ENCODE measurements at places on chromosomes 6 and 20.

- no peak for DNase-seq
Measured at GRCh38 chr6:101779051-101779844, 385.7 kb downstream of the GRIK2 start.

DNA sequence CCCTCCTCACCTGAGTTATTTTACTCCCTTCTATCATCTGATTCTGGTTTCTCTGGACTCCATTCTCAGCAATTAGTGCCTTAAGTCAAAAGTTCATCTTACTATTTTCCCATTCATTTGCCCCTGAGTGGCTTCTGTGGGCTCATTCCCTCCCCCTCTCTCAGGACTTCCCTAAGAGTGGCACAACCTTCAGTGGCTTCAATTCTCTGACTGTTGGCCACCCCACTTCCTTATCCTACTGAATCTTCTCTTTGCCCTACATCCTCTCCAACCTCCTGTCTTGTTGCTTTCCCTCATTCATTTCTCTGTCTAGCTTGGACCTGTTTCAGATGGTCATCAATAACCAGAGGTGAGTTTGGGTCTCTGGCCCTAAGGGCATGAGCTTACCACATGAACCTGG is 61.1 kb upstream of the GLP1R start:
- no peak for DNase-seq

- DNase-seq = no peak
Measured at GRCh38 chr6:107401573-107401972, 57.8 kb downstream of the PDSS2 start.

DNA sequence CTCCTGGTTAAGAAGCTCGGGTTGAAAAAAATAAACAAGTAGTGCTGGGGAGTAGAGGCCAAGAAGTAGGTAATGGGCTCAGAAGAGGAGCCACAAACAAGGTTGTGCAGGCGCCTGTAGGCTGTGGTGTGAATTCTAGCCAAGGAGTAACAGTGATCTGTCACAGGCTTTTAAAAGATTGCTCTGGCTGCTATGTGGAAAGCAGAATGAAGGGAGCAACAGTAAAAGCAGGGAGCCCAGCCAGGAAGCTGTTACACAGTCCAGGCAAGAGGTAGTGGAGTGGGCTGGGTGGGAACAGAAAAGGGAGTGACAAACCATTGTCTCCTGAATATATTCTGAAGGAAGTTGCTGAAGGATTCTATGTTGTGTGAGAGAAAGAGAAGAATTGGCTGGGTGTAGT is 2.0 kb downstream of the HFE start:
- no peak for DNase-seq

GRCh38 chr6:15518878-15519277 is 143.9 kb downstream of the DTNBP1 start:
- DNase-seq = no peak

GRCh38 chr6:39886871-39887270 is 47.4 kb downstream of the MOCS1 start:
- no peak for DNase-seq

DNA sequence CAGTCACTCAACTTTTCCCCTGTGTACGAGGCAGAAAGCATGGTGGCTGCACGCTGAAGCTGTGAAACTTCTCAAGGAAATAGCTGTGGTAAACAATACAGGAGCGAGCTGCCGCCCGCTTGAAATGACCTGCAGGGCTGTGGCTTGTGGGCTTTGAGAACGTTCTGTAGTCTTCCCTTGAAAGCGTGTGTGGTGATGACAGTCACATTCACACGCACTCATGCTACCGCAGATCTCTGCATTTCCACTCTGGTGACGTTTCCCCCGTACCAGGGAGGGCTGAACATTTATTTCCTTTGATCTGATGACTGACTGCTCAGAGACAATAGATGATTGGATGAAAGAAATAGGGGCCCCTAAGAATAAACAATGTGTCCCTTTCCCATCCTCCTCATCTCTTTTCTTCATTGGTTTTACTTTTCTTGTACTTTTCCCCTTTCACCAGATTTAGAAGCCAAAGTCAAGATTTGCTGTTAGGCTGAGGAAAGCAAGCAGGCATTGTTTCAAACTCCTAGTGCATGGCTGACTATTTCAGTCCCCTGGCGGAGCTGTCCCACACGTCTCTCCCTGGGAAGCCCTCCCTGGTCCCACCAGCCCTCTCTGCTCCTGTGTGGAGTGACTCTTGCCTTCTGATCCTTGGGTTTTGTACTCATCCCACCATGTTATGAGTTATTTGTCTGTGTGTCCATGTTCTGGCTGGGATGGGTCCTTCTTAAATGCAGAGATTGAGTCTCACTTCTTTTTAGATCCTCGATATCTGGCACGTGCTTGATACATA is 3.9 kb downstream of the SYTL3 start:
- DNase-seq = peak; percentile 93

GRCh38 chr6:32415521-32416019 is 8.6 kb upstream of the BTNL2 start:
- peak; percentile 79 for DNase-seq

GRCh38 chr6:137165375-137166246 is 7.8 kb downstream of the IL22RA2 start:
- peak; percentile 49 for DNase-seq

DNA sequence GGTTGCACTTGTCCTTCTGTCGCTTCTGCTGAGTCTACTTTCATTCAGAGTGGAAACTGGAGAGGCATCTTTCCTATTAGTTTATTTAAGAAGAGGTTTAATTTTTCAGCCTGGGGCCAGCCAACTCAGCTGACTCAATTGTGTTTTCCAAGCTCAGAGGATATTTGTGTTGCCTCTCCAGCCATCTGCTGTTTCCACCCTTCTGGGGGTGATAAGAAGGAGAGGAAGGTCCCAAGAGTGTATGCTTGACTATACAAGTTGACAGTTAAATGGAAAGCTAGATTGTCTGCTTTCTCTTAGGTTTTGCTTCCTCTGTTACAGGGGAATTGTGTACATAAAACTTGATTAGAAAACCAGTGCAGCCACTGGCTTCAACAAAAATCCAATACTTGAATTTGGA is 3.0 kb downstream of the PSMF1 start:
- no peak for DNase-seq

GRCh38 chr6:92757925-92758324 is 661.4 kb downstream of the EPHA7 start:
- DNase-seq = no peak

- DNase-seq = no peak
Measured at GRCh38 chr6:170136541-170137175, 154.2 kb downstream of the DLL1 start.

- no peak for DNase-seq
Measured at GRCh38 chr6:144377586-144378210, 92.6 kb downstream of the UTRN start.

GRCh38 chr20:41245086-41245707 is 72.3 kb downstream of the ZHX3 start:
- DNase-seq = no peak

GRCh38 chr6:157600807-157601206 is 219.8 kb downstream of the ZDHHC14 start:
- no peak for DNase-seq

DNA sequence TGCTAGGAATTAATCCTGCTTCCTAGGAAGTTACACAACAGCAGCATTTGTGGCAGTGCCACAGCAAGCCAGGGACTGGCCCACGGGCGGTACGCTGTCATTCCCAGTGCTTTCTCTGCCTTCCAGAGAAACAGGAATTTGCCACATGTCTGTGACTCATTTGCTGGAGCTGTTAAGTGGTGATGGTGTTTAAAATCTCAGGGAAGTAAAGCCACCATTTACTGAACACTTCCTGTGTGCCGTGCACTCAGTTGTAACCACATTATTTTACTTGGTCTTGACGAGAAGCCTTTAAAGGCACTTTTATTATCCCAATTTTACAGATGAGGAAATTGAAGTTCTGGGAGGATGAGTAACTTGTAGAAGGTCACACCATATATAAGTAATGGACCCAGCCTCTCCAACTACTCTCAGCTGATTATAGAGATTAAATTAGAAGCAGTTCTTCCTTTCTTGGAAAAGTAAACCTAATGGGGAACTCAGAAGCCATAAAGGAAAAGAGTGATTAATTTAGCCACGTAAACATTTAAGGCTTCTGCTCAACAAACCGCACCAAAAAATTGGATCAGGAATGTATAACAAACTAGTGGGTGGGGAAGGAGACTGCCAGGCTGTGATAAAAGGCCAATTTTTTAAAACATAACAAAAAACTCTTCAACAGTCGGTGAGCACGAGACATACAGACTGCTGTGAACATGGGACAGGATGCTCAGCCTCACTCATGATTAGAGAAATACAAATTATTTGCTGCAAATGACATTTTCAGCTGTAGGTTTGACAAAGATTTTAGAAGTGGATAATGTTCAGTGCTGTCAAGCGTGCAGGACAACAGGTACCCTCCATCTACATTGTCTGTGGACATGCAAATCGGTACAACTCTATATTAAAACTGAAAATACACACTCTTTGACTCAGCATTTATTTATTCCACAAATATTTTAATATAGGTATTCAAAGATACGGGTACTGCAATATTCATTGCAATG is 311.2 kb downstream of the NRN1 start:
- DNase-seq = no peak

GRCh38 chr20:10921491-10922010 is 247.8 kb upstream of the JAG1 start:
- DNase-seq = no peak

DNA sequence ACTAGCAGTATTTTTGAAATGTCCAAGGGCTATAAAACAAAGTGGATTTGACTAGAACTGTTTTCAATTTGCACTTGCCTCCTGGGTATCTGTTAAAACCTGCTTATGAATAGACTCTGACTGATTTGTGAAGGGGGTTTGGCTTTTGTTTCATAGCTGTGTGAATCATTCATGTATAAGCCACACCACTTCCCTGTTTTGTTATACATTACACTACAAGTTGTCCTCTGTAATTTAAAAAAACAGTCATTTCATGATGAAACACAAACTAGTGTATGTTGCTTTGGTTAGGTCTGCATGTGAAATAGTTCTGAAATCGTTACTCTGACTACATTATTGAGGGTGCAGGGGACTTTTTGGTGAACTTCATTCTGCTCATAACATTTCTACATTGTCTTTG is 121.7 kb downstream of the NKAIN2 start:
- no peak for DNase-seq

GRCh38 chr6:20630617-20631548 is 96.6 kb downstream of the CDKAL1 start:
- no peak for DNase-seq

GRCh38 chr6:137862419-137863090 is 4.5 kb upstream of the TNFAIP3 start:
- no peak for DNase-seq

DNA sequence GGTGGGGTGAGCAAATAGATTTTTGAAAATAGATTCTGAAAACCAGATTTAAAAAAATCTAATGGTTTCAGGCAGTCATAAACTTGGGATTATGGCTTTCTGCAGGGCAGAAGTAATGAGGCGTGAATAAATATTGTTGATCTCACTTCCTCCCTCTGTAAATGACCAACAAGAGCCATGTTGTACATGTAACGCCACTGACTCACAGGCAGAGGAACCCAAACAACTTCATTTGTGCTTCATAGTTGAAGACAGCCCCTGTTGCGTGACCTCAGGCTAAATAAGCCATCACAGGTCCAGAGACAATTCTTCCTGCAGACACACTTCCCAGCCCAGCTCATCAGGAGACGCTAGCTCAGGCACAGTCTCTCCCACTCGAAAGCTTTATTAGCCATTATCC is 59.1 kb upstream of the F13A1 start:
- no peak for DNase-seq
